ENCODE measurements at places on chromosomes 16 and 17.

- no peak for DNase-seq
Measured at GRCh38 chr17:38851434-38851833, 2.1 kb downstream of the RPL23 start.

GRCh38 chr16:29306943-29307597 is 99.4 kb downstream of the NPIPB11 start:
- no peak for DNase-seq

DNA sequence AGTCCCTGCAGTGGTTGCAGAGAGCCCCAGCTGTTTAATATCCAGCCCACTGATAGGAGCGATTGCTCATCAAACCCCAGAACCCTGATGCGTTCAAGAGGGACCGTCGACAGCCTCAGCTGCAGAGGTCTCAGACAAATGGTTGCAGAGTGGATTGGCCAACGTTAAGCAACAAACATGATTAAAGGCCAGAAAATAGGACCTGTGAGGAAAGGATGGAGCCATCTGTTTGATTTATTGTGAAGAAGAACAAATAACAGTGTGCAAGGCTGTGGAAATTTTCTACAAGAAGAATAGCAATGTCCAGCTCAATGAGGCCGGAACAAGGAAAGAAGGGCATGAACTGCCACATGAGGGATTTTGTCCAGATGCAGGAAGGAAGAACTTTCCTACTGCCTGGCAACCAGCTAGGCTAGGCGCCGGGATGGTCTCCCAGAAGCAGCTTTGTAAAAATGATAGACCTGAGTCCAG is 138.4 kb upstream of the DNAH9 start:
- no peak for DNase-seq

- DNase-seq, result no peak
Measured at GRCh38 chr17:5120036-5120435, 4.2 kb downstream of the USP6 start.

GRCh38 chr16:56357765-56358322 is 67.5 kb downstream of the AMFR start:
- no peak for DNase-seq

DNA sequence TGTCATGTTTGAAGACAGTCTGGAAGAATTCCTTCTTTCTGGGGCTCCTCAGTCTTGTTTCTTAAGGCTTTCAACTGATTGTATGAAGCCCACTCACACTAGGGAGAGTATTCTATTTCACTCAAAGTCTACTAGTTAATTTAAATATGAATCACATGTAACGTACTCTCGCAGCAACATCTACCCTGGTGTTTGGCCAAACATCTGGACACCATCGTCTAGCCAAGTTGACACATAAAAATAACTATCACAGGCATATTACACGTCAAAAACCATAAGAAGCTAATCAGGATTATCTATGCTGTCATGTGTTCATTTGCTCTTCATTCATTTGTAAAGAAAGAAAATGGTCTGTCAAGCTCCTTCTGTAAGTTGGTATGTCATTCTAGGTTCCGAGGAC is 787.4 kb downstream of the KCNJ2 start:
- peak; percentile 0 for DNase-seq

GRCh38 chr17:75468291-75468754 is 11.9 kb downstream of the TMEM94 start:
- no peak for DNase-seq

- no peak for DNase-seq
Measured at GRCh38 chr16:26599785-26600104, 467.0 kb upstream of the C16orf82 start.

GRCh38 chr17:53454337-53454736 is 368.4 kb upstream of the KIF2B start:
- DNase-seq, result no peak

GRCh38 chr17:13429201-13429600 is 172.5 kb downstream of the HS3ST3A1 start:
- peak; percentile 68 for DNase-seq

Data from fibroblast of skin of left quadriceps (primary cell).